ENCODE measurements at places on chromosomes 3 and 15.
A peak's percentile ranks its signal among the peaks of the same experiment; 100 is the strongest.

- DNase-seq: peak; percentile 56
These were observed 524 bp upstream of the TOPBP1 start for GRCh38 chr3:133662278-133662651.

- DNase-seq: no peak
These were observed 632.3 kb upstream of the NR2F2 start for GRCh38 chr15:95698230-95698629.

GRCh38 chr3:71247221-71247957 is 336.1 kb downstream of the FOXP1 start:
- no peak for DNase-seq

DNA sequence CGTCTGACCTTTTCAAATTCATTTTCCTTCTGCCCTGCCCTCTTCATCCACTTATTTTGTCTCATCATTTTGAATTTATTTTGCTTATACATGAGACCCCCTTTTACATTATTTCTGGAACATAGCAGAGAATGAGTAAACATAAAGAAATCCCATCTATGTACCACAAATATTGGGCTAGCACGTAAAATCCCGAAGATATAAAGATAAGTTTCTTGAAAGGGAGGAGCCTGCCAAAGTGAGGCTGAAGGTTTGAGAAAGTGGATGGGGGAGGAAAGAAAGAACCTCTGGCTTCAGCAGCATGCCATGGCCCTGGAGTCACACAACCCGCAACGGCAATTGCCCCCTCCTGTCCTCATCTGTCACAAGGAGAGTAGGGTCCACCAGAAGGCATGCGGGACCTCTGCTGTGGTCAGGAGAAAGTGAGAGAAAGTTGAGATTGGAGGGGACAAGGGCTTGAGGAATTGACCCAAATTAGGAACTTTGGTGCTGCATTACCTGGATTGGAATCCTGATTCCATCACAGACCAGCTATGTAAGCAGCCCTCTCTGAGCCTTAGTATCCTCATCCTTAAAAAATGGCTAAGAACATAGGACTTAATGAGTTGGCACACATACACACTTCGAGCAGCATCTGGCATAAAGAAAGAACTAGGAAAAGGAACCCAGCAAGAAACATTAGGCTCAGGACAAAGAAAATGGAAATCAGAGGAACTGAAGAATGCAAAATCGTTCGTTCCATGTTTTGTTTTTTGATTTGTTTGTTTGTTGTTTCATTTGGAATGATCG is 53.7 kb upstream of the GYG1 start:
- no peak for DNase-seq

DNA sequence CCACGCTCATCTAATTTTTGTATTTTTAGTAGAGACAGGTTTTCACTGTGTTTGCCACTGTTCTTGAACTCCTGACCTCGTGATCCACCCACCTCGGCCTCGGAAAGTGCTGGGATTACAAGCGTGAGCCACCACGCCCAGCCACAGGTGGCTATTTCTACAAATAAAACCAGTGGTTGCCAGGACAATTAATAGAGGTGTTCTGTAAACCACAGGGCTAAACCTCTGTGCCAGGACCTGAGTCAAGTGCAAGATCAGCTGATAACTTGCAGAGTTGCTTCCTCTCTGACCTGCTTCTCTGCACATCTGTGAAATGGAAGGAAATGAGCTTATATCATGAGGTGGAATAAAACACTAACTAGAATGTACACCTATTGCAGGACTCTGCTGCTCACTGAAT is 72.8 kb downstream of the CD200R1L start:
- DNase-seq: no peak

DNA sequence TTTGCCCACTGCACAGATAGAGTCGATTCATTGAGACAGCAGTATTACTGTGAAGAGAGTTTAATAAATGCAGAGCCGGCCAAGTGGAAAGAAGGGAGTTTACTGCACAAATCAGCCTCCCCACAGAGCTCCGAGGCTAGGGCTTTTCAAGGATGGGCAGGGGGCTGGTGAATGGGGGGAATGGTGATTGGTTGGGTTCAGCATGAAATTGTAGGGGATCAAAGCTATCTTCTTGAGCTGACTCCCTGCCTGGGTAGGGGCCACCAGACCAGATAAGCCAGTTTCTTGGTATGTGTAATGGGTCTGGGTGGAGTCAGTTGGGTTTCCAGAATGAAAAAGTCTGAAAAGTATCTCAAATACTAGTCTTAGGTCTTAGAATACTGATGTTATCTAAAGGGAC is 66.6 kb downstream of the SYNPR start:
- DNase-seq: no peak

DNA sequence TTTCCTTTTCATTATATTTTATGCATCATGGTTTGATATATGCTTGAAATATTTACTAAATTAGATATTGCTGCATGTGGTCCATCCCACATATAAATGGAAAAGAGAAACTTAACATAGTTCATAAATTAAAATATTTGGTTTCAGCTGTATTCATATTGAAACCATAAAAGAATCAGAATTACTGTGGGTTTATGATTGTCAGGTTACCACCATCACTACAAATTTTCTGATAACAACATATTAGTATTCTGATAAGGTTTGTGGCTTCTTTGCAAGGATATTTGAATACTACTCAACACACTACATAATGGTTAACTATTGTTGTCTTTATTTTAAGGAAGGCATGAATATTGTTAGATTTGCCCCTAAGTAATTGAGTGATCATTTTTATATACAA is 235.5 kb downstream of the UBE2E2 start:
- peak; percentile 22 for DNase-seq

- DNase-seq: no peak
These were observed 964 bp downstream of the SLC25A20 start for GRCh38 chr3:48897460-48898376.

DNA sequence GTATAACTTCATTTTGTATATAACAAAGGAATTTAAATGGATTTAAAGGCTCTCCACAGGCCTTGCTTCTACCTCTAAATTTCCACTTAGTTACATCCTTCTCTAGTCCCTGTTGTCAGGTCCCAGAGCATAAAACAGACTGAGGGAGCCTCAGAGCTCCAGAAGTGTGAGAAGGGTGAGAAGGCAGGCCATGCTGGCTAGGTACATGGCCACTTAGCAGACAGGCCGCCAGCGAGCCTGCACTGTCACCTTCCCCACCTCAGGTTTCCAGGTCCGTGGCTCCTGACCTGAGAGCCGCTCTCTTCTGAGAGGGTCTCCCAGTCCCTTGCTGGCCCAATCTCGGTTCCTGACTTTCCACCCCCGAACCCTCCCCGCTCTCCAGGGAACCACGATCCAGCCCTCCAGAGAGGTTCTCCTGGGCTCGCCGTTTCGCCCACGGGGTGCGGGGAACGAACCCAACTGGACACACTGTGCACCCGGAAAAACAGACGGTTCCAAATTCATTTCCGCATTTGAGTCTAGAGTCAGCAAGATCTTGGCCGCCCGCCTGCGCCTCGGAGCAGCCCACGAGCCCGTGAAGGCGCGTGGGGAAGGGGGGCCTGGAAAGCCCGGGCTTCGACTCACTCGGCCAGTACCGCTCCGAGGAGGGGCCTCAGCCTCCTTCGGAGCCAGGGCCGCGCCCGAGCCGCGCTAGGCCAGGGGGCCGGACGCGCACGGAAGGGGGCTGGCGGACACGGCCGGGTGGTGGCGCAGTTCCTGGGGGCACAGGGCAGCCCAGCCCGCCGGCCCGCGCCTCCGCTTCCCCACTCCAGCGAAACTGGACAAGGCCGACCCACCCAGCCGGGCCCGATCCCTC is 16.7 kb upstream of the SOX2 start:
- DNase-seq: no peak

DNA sequence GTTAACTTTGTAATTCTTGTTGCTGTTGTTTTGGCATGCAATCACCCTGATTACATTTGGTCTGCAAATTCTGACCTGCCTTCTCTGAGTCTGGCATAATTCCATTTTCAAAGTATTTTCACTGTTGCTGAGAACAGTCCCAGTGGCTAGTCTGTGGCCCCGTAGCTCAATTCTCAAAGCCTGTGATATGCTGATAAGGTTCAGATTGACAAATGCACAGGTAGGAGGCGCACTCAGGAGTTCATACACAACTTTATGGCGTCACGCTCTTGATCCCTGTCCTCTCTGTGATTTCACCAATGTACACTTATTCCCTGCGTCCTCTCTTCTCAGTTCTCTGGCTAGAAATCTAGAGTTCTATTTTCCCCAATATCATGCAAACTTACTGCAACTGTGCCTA is 376.6 kb upstream of the SLCO3A1 start:
- no peak for DNase-seq

- no peak for DNase-seq
These were observed 340.3 kb upstream of the TBC1D5 start for GRCh38 chr3:18082551-18083272.

DNA sequence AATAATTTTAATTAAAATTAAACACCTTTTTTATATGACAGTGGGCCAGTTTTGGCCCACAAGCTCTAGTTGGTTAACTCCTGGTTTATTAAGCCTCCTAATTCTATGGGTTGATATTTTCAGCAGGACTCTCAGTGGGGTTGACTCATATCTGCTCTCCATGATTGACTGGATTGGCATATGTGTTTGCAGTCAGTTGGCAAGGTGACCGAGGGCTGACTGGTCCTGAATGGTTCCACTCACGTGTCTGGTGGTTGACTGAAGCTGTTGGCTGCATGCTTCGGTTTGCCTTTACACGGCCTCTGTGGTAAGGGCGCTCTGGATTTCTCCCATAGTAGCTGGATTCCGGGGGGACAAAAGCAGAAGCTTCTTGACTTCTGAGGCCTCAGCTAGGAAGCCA is 65.3 kb upstream of the ZNF280D start:
- no peak for DNase-seq

DNA sequence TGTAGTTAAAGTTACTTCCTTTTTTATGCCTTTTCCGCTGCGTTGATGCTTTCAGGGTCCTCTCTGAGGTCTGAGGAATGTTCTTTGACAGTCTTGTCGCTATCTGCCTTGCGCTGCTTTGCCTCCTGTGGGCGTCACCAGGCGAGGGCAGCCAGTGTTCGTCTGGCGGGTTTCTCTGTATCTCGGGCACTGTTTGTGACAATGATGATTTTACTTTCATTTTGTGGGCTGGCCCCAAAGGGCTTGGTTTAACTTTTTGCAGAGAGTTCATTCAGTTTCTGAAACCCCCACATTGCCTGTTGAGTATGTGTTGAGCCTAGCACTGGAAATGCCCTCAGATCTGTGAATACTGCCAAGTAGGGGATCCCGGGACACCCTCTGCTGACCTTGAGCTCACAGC is 24.6 kb upstream of the SACM1L start:
- peak; percentile 70 for DNase-seq

DNA sequence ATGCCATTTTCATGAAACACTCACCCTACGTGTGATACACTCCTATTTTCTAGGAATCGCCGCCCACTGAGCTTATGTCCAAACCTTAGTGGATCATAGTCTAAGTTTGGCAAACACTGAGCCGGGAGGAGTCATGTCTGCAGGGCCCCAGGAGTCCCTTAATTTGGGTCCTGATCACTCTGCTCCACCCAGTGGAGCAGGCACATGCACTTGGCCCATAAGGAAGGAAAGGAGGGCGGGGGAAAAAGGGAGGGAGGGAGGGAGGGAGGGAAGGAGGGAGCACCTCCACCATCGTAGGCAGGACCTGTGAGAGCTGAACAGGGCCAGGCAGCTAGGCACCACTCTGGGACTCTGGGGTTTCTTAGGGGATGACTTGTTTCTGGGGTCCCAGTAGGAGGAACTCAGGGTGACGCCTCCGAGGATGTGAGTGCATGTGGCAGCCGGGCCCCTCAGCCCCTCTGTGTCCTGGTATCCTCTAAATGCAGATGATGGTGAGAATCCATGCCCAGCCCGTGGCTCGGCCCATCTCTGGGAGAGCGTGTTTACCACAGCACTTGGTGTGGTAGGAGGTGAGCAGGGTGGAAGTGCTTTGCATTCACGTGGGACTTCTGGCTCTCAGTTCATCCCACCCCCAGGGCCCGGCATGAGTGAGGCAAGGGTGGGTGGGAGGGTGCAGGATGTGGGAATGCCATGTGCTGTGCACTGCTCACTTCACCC is 109.4 kb downstream of the KLF13 start:
- no peak for DNase-seq

GRCh38 chr3:60215946-60216345 is 1035.3 kb downstream of the FHIT start:
- no peak for DNase-seq

- DNase-seq: no peak
These were observed 150.6 kb downstream of the DUT start for GRCh38 chr15:48481802-48482201.

DNA sequence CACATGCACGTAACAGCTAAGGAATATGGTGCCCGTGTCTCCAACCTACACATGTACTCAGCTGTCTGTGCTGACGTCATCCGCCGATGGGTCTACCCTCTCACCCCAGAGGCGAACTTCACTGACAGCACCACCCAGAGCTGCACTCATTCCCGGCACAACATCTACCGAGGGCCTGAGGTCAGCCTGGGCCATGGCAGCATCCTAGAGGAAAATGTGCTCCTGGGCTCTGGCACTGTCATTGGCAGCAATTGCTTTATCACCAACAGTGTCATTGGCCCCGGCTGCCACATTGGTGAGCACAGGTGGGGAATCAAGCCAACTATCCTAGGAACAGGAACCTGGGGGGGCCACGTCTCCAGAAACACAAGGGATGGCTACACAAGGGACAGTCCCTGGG is 5.3 kb downstream of the EIF2B5 start:
- DNase-seq: no peak

- DNase-seq: no peak
These were observed 3.3 kb downstream of the C15orf39 start for GRCh38 chr15:75205064-75205395.

- no peak for DNase-seq
These were observed 120.3 kb downstream of the SNRK start for GRCh38 chr3:43406643-43407023.

- no peak for DNase-seq
These were observed 104.4 kb upstream of the UBE3A start for GRCh38 chr15:25543196-25543595.
